ENCODE measurements at places on chromosomes 3 and 15.

- peaks cover 4% of the 10 kb centered on the region for H3K4me1 ChIP-seq
- no peak for DNase-seq
- no peaks in the 10 kb centered on the region for H3K27me3 ChIP-seq
- H3K4me3 ChIP-seq = no peak overlapping the region
- H3K27ac ChIP-seq = no peak overlapping the region
Observed at GRCh38 chr3:149509526-149509925, 35.0 kb downstream of the TM4SF4 start.

DNA sequence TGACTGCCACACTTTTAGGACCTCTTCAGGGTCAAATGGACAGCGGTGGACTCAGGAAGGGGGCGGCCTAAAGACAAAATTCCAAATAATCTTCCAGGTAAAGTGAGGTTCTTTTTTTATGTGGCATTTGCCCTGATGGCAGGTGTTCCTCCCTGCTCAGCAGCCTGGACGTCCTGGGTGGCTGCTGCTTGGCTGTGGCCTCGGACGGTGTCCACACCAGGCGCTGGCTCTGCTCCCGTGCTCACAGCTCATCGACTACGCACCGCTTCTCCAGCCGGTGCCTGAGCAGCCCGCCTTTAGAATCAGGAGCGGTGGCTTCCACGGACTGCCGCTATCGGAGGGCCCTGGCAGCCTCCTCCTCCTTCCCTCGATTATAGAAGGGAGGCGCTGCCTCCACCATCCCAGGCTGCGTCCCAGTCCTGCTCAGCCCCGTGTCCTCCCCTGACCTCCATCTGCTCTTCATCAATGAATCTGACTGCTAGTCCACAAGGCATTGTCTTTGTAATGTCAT lies 41.9 kb downstream of the PCSK6 start:
- no peak overlapping the region for H3K27ac ChIP-seq
- H3K4me1 ChIP-seq = no peaks in the 10 kb centered on the region
- no peak for DNase-seq

DNA sequence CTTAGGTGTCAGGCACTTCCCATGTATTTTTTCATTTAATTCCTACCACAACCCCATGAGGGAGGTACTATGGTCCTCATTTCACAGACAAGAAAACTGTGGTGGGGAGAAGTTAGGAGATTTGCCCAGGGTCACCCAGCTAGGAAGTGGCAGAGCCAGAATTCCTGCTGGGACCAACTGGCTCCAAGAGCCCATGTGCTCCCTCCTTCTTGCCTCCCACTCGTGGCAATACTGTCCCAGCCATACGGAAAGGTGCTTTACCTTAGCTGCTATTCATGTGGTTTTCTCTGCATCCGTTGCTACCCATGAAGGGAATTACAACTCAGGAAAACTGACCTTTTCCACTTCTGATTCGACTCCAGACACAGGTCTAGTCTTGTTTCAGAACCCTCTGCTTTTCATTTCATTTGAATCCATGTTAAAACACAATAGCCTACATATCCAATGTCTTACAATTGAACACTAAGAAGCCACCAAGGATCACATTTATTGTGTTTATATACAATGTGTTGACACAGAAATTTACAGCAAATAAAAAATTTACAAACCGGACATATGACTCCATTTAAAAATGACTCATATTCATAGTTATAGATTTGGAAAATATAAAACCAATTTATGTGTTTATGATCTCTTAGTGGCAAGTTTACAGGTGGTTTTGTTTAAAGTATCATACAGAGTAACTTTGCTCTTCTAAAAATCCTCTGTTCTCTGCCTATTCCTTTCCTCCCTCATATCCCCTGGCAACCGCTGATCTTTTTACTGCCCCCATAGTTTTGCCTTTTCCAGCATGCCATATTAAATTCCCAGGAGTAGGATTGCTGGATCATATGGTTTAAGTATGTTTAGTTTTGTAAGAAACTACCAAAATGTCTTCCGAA lies 58.8 kb downstream of the BTD start:
- no peak for DNase-seq
- H3K36me3 ChIP-seq = no peaks in the 10 kb centered on the region
- no peak overlapping the region for H3K4me3 ChIP-seq
- no peaks in the 10 kb centered on the region for H3K27me3 ChIP-seq
- H3K4me1 ChIP-seq = no peaks in the 10 kb centered on the region

DNA sequence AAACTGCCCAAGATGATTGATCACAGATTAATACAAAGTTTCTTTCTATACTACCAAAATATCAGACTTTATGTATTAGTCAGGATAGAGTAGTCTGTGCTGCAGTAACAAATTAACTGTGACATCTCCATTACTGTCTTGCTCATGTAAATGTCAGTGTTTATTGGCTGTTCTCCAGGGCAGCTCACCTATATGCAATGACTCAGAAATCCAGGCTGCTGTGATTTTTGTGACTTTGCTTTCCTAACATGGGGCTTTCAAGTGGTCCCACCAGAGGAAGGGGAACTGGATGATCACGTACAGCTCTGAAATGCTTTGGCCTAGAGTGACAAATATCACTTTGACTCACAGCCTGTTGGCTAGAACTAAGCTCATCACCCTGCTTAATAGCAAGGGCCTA lies 12.9 kb downstream of the PLS1 start:
- no peak for DNase-seq
- H3K4me3 ChIP-seq = no peak overlapping the region

Measured in mesendoderm (in vitro differentiated cells).